Glutamatergic neuron (in vitro differentiated cells): ENCODE measurements at places on chromosomes 1 and 21. TPM values are rescaled to one million over a fixed set of nuclear protein-coding genes. Genes with fewer than 3 reads are reported as not detected.

DNA sequence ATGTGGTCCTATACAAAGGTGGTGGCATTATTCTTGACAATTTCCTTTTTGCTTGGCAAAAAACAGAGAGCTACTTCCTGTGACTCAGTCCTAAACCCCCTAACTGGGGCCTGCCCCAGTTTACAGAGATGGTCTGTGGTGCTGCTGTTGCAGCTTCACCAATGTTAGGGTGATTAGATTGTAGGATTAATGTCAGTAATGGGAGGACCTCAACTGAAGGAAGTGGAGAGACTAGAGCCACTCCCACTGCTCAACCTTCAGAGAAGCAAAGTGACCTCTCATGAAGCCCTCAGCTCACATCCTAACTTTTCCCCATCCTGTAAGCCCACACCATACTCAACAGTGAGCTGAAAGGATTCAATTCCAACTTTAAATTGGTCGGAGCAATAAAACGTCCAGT is 3.6 kb downstream of the S100A6 start:
- no peaks in the 10 kb centered on the region for H3K36me3 ChIP-seq
- no peak for DNase-seq
- H3K27me3 ChIP-seq, result no peaks in the 10 kb centered on the region
- H3K27ac ChIP-seq, result peak overlapping the region; percentile 44
- peak overlapping the region; percentile 47 for H3K4me3 ChIP-seq

AGRN gene
- 914 TPM for total RNA-seq

- H3K4me1 ChIP-seq, result peaks cover 15% of the 10 kb centered on the region
- H3K27me3 ChIP-seq, result peaks cover 2% of the 10 kb centered on the region
- no peak overlapping the region for H3K4me3 ChIP-seq
- no peaks in the 10 kb centered on the region for H3K36me3 ChIP-seq
These were observed 123.7 kb downstream of the DAB1 start for GRCh38 chr1:57300186-57300585.

CD52 gene
- total RNA-seq, result 2.8 TPM

DNA sequence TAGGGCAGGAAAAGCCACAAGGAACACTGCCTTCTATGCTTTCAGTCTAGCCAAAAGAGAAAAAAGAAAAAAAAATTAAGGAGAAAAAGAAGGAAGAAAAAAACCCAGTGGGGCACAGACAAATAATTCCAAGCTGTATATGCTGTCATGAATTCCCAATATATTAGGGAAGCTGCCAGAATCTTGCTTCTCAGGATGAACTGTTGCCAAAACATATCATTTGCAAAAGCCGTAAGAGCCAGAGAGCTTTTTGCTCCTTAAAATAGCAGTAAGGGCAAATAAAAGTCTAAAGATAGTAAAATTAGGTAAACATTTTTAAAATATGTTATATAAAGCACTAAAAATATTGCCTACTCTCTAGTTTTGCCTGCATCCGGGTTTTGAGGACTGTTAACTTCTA is 52.1 kb downstream of the PGM1 start:
- no peaks in the 10 kb centered on the region for H3K4me1 ChIP-seq
- no peaks in the 10 kb centered on the region for H3K36me3 ChIP-seq
- H3K27me3 ChIP-seq, result no peaks in the 10 kb centered on the region
- DNase-seq, result no peak
- no peak overlapping the region for H3K4me3 ChIP-seq
- no peak overlapping the region for H3K27ac ChIP-seq

DNA sequence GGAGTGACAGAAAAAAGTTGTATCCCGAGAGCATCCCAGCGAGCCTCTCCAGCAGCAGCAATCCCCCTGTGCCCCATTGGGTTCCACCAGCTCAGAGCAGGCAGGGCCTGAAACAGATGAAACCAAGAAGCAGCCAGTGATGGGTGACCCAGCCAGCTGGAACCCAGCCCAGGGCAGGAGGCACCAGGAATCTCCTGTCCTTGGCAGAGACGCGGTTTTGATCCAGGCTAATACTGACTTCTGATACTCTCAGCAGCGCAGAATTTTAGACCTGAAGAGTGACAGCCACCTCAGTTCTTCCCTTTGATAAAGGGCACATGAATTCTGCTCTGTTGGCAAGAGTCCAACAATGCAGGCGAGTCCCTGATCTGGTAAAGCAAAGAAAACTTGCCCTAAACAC is 11.4 kb upstream of the OLIG1 start:
- H3K27me3 ChIP-seq, result peaks cover 9% of the 10 kb centered on the region
- H3K4me1 ChIP-seq, result peaks cover 13% of the 10 kb centered on the region
- no peak for DNase-seq
